Mesendoderm (in vitro differentiated cells): ENCODE measurements at places on chromosomes 4 and X.

GRCh38 chr4:94660614-94661013, 97.1 kb upstream of the BMPR1B start:
- no peak for DNase-seq

DNA sequence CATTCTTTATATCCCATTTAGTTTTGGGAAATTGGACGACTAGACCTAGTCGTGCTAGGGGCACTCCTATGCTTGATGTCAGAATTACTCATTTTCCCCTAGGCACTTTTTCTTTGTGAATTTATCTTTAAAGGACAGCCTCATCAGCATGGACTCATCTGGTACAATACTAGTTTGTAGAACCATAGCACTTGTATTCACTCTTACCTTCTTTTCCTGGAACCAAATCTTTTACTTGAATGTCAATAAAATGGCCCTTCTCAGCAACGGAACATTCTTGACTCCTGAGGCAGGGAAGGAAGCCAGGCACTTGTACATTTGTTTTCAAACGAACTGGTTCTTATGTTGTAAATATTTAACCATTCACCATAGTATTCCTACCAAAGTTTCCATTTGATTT, 187.1 kb downstream of the SHROOM3 start:
- no peak for DNase-seq

DNA sequence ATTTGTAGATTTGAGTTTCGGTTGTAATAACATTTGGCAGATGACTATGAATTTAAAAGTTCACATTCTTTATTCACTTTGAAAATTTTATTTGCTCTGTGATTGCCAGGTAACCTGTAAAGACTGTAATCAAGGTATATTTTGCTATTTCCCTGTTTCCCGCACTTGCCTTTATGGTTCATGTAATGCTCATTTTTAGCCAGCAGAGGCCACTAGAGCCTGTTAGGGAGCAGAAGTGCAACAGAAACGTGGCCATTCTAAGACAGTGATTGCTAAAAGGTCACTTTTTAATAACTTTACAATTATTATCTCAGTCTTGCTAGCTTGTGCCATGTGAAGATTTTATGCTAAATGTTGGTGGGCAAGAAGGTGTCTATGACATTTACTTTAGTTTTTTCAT, 12.4 kb downstream of the YIPF6 start:
- peak; percentile 49 for DNase-seq

DNA sequence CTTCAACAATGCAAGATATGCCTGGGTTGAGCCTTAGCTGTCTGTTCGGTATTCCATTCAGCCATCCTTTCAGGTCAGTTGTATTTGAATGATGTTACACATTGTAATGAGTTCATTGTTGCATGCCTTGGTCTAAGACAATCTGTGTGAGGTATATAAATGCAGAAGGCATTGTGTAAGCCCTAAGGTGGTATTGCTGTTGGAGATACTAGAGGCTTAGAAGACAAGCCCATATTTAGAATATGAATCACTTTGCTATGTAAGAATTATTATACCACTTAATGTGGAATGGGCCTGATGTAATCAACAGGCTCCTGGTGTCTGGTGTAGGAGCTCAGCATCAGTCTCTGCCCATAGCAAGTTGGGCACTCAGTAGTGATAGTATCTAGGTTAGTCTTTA, 473.4 kb upstream of the GNPDA2 start:
- no peak for DNase-seq

GRCh38 chrX:118974908-118975671, 672 bp downstream of the LONRF3 start:
- DNase-seq: peak; percentile 67

DNA sequence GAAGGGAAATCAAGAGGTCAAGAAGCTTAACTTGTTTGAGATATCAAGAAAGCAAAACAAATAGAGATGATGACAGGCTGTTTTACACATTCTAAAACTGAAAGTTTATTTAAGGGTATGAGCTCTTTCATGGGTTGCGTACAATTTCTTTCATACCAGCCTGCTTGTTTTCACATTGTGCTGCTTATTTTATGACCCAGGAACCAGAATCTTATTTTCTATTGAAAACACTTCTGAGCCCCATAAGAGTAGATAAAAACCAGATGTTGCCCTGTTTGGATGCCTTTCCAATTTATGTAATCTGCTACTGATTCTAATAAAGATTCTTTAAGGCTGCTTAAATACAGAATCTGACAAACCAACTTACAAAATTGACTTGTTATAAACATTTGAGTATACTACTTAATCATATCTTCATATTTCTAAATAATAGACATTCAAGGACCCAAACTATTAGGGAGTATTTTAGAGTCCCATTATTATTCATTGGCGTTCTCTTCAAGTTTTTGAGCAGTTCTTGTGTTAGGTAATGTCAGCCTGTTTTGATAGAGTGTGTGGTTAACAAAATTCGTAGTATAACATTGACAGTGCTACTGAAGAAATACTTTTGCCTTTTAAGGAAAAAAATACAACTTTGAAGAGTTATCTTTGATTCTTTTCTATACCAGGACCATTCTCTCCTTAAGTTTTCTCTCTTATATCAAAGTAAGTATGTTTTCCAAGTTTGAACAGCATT, 74.4 kb downstream of the PDLIM5 start:
- DNase-seq: no peak

GRCh38 chrX:125101971-125102755, 217.5 kb upstream of the TEX13C start:
- DNase-seq: no peak

GRCh38 chrX:106898462-106898861, 4.7 kb downstream of the RIPPLY1 start:
- DNase-seq: peak; percentile 75

GRCh38 chrX:77167993-77168392, 279.2 kb upstream of the FGF16 start:
- no peak for DNase-seq

DNA sequence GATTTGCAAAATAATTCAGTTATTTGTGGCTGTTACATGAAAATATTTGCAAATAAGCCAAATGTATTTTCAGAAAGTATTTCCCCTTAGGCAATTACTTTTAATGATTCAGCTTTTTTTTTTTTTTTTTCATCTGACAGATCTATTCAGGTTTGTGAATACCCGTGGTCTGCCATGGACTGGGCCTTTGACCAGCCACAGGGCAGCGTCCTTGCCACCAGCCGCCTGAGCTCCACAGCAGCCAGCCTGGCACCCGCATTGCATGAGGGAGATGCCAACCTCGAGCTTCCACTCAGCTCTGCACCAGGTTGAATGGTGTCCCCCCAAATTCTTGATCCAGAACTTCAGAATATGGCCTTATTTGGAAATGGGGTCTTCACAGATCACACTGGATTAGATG, 14.7 kb downstream of the TMEM271 start:
- DNase-seq: no peak

- DNase-seq: peak; percentile 75
These were observed 11.0 kb downstream of the FAT1 start for GRCh38 chr4:186712690-186713089.

DNA sequence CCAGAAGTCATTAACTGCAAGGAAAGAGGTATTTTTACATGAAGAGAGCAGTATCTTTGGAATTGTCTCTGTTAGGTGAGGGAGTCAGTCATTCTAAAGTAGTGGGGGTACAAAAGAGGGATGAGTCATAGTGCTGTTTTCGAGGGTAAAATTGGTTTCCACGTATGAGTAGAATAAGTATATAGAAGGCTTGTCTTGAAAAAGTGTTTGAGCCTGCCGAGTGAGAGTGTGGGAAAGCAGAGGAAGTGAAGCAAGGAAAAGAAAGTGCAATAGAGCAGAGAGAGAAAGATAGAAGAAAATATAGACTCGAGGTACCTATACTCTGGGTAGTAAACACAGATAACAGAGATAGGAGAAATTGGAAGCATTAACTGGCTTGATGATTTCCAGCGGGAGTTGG, 696.4 kb downstream of the DMD start:
- no peak for DNase-seq

- no peak for DNase-seq
These were observed 73.0 kb downstream of the SEC24D start for GRCh38 chr4:118762730-118763477.

DNA sequence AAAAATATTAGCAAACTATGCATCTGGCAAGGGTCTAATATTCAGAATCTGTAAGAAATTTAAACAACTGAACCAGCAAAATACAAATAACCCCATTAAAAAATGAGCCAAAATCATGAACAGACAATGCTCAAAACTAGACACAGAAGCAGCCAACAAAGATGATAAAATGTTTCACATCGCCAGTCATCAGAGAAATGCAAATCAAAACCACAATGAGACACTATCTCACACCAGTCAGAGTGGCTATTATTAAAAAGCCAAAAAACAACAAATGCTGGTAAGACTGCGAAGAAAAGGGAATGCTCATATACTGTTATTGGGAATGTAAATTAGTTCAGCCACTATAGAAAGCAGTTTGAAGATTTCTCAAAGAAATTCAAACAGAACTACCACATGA, 201.3 kb upstream of the CPEB2 start:
- DNase-seq: no peak

DNA sequence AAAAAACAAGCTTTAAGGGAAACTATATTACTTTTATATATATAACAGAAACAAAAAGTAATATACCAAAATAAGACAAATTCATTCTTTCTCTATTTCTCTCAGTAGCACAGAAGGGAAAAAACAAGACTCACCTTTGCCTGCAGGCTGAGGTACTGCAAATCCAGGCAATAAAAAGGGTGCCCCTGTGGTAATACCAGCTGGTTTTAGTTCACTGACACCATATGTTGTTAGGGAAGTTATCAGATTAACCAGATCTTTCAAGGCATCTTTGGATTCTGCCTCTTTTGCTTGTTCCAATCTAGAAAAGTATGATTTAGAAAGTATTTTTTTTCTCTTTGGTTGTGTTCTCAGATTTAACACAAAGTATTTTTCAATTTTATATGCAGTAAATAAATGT, 139.8 kb downstream of the WDFY3 start:
- peak; percentile 20 for DNase-seq

DNA sequence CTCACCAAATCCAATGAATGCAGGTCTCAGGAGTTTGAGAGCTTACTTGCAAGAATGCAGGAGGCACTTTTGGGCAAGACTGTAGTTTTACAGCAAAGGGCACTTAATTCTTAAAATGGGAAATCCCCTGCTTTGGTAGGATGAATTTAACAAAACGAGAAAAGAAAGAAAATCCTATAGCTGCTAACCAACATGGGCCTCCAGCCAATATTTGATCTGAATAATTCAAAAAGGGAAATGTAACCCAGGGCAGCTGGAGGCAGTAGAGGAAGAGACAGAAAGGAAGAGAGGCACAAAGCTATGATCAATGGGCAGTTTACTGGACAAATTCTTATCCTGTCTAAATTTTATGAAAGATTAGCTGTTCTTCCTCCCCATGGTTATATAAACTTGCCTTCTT, 142.3 kb downstream of the SH3KBP1 start:
- DNase-seq: no peak

- DNase-seq: peak; percentile 5
These were observed 68.8 kb upstream of the BCOR start for GRCh38 chrX:40166582-40166981.

DNA sequence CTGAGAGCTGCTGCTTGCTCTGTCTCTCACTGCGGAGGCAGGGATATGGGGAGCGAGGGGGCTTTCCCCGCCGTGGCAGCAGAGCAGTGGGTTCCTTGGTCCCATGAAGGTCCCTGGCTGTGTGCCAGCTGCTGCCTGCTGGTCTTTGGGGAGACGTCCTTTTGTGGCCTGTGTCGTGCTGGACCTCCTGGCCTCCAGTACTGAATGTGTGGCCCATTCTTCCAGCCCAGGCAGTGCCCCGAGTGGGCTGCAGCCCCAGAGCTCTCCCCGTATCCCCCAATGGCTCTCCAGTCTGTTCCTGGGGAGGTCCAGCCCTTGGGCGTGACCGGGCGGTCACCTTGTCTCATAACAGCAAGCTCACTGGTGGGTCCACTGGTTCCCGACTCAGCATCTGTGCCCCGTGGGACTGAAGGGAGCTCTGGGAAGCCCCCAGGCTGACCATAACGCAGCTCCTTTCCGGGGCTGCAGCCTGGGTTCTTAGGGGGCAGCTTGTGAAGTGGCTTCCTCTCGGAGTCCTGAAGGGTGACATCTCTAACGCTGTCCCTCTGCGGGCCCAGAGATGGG, 115.6 kb downstream of the SMIM20 start:
- no peak for DNase-seq
